Stimulated activated CD4-positive, alpha-beta T cell treated with anti-CD3 and anti-CD28 coated beads, Interleukin-2, amount 100 ng/mL, for 24 hours (primary cell): ENCODE measurements at places on chromosomes 4 and X.

DNA sequence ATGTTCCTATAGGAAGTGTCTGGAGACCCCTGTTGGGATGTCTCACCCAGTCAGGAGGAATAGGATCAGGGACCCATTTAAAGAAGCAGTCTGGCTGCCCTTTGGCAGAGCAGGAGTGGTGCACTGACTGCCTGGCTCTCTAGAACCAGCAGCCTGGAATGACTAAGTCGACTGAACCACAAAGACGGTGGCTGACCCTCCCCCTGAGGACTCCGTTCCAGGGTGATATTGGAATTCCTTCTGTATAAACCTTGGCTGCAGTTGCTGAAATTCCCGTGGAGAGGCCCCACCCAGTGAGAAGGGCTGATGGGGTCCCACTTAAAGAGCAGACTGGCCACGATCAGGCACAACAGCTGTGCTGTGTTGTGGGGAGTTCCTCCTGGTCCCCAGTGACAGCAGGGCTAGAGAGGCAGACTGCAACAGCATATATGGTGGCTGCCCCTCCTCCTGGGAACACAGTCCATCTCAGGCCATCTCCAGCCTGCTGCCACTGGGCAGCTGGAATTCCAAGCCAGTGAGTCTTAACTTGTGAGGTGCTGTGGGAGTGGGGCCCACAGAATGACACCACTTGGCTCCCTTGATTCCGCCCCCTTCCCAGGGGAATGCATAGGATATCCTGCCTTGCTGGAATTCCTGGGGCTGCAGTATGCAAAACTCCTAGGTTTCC, 41.8 kb upstream of the RLIM start:
- DNase-seq: no peak

GRCh38 chr4:123649645-123650391, 253.2 kb downstream of the SPRY1 start:
- no peak for DNase-seq

DNA sequence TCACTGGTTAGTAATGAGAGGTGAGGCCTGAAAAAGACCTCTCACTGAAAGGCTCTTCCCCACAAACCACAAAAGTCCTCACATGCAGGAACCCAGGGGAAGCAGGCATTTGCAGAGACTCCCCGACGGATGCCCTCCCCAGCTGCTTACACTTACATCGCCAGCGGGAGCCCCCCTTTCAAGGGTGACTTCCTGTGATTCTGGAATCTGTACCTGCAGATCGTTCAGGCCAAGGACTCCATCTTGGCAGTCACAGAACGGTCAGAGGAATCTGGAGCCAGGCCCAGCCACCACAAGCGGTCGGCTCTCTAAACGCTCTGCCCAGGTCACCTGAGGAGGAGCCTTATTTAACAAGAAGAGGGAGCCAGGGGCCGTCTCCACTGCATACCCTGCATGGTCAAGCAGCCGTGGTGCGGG, 71.3 kb upstream of the STS start:
- DNase-seq: no peak

GRCh38 chrX:139720136-139720535, 12.2 kb upstream of the MCF2 start:
- DNase-seq: no peak

DNA sequence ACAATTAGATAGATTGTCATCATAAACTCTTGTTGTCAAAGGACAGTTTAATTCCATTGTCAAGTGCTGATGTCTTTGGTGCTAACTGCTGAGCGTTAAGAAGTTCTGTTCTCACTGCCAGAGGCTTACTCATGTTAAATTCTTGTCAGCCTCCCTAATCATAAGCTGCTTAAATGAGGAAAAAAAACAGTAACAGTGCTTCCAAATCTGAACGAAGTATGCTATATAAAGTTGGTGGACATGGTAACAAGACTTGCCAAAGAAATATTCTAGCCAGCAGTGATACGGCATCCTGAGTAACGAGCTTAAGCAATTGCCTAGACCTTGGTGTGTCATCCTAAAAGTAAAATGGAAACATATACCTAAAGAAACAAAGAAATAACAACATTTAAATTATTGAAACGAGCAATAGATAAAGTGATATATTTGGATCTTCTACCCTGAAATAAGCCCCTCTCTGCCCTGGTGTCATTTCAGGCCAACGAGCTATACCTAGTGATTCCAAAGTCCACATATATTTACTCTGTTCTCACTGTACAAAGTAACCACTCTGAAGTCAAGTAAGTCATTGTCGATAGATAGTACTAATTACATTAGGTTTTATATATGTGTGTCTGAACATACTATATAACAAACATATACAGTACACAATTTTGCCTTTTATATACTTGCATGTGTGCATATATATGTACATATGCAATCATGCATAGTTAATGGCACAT, 339.7 kb upstream of the HS3ST1 start:
- no peak for DNase-seq

DNA sequence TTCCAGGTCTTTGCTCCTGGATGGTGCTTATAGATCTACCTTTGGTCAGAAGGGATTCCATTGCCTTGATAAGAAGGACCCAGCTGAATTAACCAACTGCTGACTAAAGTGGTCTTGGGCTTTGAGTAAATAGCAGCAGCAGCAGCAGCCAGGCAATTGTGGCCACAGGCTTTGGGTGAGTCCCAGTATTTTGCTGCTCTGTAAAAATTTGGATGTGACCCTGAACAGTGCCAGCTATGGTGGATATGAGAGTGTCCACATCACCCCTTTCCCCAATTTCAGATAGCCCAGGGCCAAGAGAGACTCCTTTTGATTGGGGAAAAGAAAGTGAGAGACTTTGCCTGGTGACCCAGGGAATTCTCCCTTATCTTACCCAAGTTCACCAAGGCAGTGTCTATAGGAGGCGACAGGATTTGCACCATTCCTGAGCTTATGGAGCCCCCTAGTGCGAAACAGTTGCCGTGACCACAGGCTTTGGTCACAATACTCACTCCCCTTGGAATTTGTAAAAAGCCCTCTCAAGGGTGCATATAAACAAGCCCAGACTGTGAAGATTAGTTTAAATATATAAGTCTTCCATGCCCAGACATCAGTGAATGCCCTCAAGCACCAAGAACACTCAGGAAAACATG, 518.0 kb downstream of the TMA16 start:
- peak; percentile 6 for DNase-seq

GRCh38 chr4:16289897-16290554, 63.8 kb upstream of the TAPT1 start:
- no peak for DNase-seq

- no peak for DNase-seq
These were observed 28.9 kb downstream of the LNX1 start for GRCh38 chr4:53562409-53562808.

DNA sequence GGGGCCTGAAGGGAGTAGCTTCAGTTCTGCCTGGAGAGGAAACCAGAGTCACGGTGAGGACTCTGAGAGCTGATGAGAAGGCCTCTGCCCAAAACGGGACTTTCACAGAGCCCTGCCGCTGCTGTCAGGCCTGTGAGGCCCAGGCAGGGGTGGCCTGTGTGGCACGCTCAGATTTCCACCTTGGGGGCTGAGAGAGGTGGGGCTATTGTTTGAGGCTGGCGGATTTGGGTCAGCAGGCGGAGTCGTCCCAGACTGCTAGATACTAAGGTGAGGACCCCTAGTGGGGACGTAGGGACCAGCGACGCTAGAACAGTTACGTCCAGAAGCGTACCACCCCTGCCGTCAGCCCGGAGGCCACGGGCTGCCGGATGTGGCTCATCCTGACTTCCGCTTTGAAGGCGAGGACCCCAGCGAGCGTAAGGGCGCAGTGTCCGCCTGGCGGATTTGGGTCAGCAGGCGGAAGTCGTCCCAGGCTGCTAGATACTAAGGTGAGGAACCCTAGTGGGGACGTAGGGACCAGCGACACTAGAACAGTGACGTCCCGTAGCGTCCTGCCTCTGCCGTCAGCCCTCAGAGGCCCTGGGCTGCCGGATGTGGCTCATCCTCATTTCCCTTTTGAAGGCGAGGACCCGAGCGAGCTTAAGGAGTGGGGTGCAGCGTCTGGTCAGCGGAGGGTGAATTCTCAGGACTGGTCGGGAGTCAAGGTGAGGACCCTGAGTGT, at the start of gene MAGEB1:
MAGEB1 (plus strand) TSS at position 378 of the 721 bp plus-strand sequence. CDS start 3,348 bp downstream, outside the sequence.
- DNase-seq: no peak

DNA sequence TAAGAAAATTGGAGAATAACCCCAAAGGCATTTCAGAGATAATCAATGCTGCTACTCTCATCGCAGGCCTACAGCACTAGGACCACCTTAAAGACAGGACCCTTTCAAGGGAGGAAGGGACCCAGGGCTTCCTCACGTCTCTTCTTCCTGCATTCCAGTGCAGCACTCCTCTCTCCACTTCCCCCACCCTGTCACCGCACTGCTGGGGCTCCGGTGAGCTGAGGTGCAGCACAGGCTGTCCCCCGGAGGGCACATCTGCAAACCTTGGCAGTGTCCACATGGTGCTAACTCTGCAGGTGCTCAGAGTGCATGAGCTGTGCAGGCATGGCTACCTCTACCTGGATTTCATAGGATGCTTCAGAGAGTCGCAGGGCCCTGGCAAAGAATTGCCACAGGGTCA, 305.6 kb downstream of the DCHS2 start:
- no peak for DNase-seq

DNA sequence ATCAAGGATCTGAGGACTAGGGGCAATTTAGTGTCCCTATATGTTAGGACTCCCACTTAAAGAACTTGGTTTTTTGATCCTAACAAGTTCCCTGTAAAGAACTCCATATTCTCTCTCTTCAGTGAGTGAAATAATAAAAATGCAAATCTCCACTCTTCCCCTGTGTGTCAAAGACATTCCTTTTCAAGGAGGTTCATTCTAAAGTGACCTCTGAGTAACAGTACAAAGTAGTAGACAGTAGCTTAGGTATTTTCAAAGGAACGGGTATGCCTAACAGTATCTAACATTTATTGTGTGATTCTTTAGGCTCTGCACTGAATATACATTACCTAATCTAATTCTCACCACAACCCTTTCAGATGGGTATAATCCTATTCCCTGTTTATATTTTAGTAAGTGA, 58.4 kb upstream of the SCOC start:
- no peak for DNase-seq

GRCh38 chr4:86935566-86935852, 698 bp downstream of the AFF1 start:
- no peak for DNase-seq

GRCh38 chr4:88599714-88600113, 7.4 kb downstream of the HERC3 start:
- no peak for DNase-seq

- no peak for DNase-seq
These were observed 42.7 kb downstream of the CNOT6L start for GRCh38 chr4:77776182-77777134.

GRCh38 chr4:186151499-186151898, 39.9 kb upstream of the CYP4V2 start:
- no peak for DNase-seq

DNA sequence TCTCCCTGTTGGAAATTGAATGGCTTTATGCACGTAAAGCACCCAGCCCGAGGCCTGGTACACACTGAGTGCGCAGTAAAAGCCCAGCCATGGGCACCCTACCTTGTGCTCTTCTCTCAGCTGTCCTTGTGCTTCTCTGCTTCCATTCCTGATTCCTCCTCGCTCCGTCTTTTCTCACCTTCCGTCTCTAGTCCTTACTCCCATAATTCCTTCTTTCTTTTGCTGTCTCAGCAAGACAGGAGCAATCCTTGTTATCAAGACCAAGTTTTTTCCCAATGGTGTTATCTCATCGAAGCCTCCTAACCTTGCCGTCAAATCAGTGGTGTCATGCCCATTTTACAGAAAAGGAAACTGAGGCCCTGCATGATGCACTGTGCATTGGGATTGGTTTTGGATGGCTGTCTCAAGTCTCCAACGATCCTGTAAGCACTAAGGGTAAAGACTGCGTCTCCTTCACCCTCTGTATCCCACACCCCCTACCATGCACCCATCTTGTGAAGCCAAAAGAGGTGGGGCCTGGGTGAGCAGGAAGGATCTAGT, 30.1 kb downstream of the CYTL1 start:
- DNase-seq: no peak

DNA sequence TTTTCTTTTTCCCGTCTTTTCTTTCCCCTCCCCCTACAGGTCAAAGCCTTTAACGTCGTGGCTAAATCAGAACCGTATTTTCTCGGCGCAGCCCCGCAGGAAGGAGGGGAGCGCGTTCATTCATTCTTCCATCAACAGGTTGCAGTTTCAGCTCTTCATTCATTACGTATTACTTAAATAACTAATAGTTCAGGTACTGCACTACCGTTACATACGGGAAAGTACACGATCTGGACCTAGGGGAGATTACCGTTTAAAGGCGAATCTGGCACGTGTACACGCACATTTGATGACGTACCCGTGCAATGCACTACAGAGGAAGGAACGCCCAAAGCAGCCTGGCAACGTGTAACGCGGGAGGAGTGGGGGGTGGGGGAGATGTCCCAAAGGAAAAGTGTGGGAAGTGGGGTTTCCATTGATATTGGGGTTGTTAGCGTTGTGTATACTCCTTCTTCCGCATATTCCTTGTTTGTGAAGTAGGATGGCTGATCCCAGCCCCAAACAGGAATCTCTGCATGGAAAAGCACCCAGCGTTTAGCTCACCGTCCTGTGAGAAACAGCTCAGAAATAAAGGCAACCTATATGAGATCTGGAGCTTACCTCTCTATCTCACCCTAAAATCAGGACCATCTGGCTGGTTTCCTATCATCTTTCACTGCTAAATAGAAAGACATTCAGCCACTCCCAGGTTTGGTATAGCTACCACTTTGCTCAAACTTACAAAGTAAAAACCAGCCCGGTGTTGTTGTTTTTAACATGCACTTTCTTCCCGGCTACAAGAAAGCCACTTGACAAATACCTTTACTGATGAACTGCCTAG, 585 bp upstream of the SEC24D start:
- peak; percentile 62 for DNase-seq

DNA sequence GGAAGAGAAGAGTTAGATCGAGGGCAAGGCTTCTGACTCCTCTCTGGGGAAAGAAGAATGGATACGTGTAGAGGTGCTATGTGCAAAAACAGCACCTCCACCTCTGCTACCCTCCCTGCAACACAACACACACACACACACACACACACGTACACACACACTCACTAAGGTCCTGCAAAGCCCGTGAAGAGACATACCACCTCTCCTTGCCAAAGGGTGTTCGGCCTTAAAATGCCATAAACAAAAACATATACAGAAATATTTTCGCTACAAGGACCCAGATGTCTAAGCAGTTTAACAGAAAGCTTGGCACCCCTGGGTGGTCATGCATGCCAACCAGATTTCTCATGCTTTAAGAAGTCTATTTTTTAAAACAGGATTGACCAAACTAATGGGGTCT, 1.5 kb downstream of the TIFA start:
- no peak for DNase-seq

GRCh38 chr4:111475001-111475400, 670.3 kb upstream of the FAM241A start:
- DNase-seq: no peak

GRCh38 chr4:176549161-176549865, 229.5 kb downstream of the SPCS3 start:
- DNase-seq: no peak

- no peak for DNase-seq
These were observed 22.8 kb upstream of the MUC7 start for GRCh38 chr4:70449220-70449619.

GRCh38 chr4:108237693-108238092, 69.0 kb upstream of the LEF1 start:
- DNase-seq: no peak

GRCh38 chr4:11286533-11286932, 142.2 kb downstream of the HS3ST1 start:
- no peak for DNase-seq

- no peak for DNase-seq
These were observed 317.3 kb downstream of the PPP1R2C start for GRCh38 chrX:42460706-42461105.
